Stimulated activated CD8-positive, alpha-beta memory T cell treated with anti-CD3 and anti-CD28 coated beads, Interleukin-4, amount 100 ng/mL, for 48 hours (primary cell): ENCODE measurements at places on chromosomes 11 and 22.
A peak's percentile ranks its signal among the peaks of the same experiment; 100 is the strongest.

- DNase-seq, result no peak
Measured at GRCh38 chr11:7046474-7047175, 26.3 kb downstream of the NLRP14 start.

GRCh38 chr11:69040581-69041260 is 8.0 kb upstream of the TPCN2 start:
- peak; percentile 68 for DNase-seq

GRCh38 chr11:134949121-134950090 is 537.4 kb upstream of the B3GAT1 start:
- no peak for DNase-seq

DNA sequence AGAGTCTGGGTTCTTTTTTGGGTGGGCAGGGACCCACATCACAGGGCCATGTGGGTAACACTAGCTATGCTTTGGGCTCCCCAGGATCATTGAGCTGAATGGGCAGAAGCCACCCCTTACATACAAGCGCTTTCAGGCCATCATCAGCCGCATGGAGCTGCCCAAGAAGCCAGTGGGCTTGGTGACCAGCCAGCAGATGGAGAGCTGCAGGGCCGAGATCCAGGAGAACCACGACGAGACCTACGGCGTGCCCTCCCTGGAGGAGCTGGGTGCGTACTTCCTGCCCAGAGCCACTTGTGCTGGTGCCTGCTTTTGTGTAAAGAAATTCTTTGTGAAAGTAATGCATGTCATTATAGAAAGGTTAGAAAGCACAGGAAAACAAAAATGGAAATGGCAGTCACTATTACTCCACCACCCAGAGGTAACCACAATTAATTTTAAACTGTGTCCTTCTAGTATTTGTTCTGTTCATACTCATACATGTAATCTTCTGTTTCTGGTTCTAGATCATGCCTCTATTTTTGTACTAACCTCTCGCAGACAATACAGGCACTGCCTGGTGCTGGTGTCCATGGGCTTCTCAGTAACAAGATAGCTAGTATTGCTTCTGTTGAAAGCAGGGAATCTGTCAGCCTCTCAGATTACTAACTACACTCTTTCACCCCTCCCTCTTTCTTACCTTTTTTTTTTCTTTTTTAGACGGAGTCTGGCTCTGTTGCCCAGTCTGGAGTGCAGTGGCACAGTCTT is 13.7 kb downstream of the CRY2 start:
- no peak for DNase-seq

DNA sequence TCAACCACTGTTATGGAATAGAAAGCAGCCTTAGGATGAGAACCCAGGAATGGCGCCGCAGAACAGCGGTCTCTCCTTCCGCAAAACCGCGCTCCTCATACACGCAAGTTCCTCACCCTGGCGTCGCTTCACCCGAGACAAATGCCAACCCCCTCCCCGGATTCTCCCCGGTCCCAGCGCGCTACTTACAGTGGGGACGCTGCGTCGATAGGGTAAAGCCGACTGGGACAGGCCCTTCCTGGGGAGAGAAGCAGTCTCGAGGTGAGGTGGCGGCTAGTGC is 287 bp downstream of the RPS13 start:
- no peak for DNase-seq

- DNase-seq, result no peak
Measured at GRCh38 chr11:30697032-30697431, 110.9 kb upstream of the MPPED2 start.

DNA sequence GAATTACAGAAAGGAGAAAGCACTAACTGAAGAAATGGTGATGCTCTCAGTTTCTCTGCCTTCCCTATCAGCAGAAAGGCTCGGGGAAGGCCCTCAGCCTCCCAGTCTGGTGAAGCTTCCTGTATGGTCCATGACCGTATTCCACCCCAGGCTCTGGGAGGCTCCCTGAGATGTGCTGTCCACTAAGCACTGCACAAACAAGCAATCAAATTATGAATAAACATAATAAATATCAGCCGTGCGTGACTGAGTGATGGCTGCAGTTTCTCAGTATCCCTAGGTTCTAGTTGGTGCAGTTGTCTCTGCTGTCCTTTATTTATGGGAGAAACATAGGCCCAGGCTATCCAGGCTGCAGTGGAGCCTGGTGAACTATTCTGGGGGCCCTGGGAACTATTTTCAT is 3.6 kb downstream of the SMDT1 start:
- DNase-seq, result no peak

DNA sequence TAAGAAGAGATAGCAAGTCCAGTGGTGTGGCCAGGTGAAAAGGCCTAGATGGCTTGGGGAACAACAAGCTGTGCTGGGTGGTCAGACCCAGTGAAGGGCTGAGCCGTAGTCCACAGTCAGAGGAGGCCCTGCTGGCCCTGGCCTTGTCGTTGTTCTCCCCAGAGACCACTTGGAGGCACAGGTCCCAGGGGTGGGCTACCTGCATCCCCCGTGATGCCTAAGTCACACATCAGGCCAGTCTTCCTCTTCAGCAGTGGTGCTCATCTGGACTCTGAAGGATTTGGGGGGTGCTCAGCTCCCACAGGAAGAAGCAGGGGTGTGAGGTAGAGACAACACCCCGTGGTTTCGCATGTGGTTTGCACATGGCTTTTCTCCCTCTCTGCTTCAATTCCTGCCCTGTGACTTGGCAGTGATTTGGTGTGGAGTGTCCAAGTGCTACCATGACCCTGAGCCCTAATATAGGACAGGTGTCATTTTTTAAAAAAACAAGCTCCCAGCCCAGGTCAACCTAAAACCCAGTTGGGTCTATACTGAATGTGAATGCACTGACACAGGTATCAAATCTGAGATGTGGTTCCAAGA is 51.0 kb downstream of the ALX4 start:
- no peak for DNase-seq

DNA sequence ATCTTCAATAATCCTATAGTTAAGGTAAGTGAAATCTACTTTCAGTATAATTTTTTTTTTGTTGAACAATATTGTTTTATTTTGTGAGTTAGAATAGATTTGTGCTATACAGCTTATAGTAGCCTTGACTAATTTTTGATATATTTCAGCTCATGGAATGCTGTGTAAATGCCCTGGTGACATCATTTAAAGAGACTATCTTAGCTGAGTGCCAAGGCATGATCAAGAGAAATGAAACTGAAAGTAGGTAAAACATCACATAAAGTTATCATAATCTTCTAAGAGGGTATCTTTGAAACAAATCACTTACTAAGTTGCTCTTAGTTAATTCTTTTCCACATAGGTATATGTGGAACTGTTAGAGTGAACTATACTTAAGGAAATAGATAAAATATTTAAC is 51.4 kb upstream of the ACAT1 start:
- no peak for DNase-seq

- DNase-seq, result no peak
Measured at GRCh38 chr11:75813124-75813523, 1.9 kb upstream of the UVRAG start.

DNA sequence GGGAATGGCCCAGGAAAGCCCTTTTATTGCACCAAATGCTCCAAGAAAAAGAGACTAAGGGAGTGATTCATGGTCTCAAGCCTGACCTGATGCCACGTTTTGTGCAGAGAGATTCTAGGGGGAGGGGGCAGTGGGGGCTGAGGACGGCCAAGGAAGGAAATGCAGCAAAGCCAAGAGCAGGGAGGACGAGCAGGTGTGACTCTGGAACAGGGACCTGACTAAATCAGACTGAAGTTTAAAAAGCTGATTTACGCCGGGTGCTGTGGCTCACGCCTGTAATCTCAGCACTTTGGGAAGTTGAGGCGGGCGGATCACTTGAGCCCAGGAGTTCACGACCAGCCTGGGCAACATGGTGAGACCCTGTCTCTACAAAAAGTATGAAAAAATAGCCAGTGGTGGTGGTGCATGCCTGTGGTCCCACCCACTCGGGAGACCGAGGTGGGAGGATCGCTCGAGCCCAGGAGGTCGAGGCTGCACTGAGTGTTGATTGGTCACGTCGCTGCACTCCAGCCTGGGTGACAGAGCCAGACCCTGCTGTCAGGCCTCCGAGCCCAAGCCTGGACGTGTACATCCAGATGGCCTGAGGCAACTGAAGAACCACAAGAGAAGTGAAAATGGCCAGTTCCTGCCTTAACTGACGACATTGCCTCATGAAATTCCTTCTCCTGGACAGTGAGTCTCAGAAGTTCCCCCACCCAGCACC is 10.8 kb upstream of the IFITM3 start:
- no peak for DNase-seq

DNA sequence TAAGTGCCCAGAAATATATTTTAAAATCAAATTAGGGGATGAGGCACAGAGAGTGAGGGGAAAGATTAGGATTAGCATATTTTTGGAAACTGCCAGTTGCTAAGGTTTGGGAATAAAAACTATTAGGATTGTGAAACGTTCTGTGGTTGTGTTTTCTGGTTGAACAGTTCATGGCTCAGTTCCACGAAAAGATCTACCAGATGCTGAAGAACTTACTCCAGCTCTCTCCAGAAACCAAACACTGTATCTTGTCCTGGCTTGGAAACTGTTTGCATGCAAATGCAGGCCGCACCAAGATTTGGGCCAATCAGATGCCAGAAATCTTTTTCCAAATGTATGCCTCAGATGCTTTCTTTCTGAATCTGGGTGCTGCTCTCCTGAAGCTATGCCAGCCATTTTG is 15.3 kb downstream of the UBE4A start:
- DNase-seq, result no peak

- DNase-seq, result no peak
Measured at GRCh38 chr11:111448414-111448813, 63.8 kb downstream of the BTG4 start.

DNA sequence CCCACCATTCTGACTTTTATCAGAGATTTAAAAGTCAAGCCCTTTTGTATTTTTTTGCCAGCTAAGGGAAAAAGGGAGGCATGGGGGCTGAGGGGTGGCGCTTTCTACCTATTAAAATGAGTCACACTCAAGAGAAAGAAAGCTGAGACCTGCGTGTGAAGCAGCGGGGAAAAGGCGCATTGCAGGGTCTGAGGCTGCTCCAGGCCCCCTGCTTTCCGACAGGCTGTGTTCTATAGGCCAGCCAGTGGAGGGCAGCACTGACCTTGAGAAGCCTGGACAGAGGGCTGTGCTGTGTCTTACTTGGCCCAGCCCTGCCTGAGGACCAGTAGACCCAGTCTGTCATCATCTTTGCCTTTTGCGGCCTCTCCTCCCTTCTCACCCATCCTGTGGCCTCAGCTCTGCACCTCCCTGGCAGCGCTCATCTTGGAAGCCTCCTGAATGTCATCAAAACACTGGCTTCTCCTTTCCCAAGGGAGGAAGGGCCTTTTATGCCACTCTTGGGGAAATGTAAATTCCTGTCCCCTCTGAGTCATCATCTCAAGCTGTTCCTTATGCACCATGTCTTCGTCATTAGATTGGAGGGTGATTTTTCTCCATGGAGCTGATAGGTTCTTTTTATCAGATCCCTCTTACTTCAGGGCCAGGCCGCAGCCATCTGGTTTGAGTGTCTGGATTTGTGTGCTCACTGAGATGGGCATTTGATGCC is 12.6 kb upstream of the MAPK8IP1 start:
- DNase-seq, result peak; percentile 50

DNA sequence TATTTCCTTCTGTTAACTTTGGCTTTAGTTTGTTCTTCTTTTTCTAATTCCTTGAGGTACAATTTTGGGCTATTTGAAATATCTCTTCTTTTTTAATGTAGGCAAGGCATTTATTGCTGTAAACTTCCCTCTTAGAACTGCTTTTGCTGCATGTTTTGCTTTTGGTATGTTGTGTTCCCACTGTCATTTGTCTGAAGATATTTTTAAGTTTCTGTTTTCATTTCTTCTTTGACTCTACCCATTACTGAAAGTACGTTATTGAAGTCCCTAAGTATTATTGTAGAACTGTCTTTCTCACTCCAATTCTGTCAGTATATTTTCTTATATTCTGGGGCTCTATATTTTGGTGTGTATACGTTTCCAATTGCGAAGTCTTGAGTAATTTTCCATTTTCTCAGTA is 77.9 kb downstream of the KCNQ1OT1 start:
- DNase-seq, result no peak

DNA sequence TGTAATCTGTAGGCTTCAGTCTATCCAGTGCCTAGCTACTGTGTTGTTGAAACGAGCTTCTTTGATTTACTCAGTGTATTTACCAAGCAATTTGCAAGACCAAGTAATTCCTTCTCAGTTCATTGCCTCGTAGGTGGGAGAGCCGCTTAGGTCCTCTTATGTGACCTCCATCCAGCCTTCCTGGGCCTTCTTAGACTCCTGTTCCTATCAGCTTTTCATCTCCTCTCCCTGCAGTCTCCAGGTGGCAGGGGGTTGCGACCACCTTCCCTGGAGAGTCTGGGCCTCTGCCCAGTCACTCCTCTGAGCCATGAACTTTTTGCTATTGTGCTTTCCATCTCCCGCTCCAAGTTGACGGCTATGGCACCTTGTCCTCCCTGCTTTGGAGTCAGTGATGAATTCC is 251.8 kb downstream of the KIRREL3 start:
- DNase-seq, result no peak

DNA sequence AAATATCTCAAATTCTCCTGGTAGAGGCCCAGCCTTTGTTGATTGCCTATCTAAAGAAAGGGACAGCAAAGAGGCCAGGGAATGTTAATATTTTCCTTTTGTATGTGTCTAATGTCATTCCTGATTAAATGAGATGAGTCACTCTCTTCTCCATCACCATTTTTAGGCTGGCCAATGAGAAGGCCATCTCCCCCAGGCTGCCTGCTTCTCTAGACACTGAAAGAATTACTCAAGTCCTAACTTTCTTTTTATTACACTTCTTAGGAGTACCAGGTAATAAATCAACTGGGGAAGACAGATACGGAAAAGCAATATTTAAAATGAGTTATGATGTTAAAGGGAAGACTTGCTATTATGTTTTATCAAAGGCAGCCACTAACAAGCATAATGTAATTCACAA is 259.2 kb upstream of the SORL1-AS1 start:
- DNase-seq, result no peak

DNA sequence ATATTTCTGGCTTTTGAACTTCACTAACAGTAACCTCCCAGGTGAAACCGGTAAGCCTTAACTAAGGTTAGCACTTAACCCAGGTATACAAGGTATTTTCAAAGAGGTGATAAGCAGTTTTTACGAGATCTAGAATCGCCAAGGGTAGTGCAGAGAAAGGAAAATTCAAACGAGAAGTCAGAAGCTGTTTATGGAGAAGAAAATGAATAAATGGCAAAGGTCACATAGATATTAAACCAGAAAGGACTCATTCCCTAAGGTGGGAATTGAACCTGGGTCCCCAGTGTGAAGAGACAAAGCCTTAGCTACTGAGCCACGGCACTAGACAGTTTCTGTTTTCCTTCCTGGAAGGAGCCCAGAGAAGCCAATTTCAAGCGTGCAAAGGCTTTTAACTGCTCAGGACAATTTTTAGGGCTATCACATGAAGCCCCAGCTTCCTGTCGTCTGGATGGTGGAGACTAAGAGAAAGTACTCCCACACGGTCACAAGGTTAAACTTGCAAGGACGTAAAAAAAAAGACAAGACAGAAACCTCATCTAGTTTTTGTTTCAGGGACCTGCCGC is 5.7 kb upstream of the C1QTNF6 start:
- DNase-seq, result peak; percentile 63

DNA sequence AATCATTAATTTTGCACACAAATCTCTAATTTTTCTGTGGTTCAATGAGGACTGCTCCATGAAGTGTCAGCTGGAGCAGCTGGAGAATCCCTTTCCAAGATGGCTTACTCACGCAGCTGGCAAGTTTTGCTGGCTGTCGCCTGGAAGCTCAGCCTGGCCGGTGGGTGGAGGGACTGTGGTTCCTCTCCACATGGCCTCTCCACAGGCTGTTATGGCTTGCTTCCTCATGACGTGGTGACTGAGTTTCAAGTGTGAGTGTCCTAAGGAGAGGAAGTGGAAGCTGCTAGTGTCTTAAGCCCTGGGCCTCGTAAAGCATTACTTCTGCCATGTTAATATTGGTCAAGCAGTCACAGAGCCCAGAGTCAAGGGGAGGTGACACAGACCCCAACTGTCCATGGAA is 14.0 kb upstream of the NRIP3 start:
- no peak for DNase-seq

- DNase-seq, result peak; percentile 69
Measured at GRCh38 chr11:67303132-67303834, at the start of gene SSH3. SSH3 (plus strand) TSS chr11:67303530; CDS start chr11:67303626, 96 bp downstream.
